ENCODE measurements at places on chromosomes 13 and 19.

GRCh38 chr13:72166102-72166650, 299.2 kb upstream of the DACH1 start:
- DNase-seq = no peak

DNA sequence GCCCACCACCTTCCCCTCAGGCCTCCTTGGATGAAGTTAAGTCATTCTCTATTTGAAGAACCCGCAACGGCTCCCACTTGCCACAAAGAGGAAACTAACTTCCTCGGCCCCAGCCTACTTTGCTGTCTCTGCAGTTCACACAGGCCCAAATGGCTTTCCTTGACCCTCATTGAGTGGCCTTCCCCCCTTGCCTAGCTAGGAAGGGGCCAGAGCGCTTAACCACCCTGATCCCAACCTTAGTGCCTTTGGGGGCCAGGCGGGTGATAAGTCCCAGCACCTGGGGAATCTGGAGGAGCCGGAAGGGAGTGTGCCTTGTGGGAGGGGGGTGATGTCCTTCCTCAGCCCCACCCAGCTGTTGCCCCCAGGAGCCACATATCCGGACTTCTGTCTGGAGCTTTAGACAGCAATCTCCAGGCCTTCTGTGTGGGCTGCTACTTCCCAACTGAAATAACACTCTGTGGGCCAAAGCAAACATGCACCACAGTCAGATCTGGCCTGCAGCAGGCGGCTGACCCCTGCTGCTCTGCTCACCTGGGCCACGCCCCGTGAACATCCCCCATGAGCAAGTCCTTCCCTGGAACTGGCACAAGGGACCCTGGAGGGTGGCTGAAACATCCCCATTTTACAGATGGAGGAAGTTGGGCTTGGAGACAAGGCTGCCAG, 10.5 kb downstream of the NECTIN2 start:
- no peak for DNase-seq

DNA sequence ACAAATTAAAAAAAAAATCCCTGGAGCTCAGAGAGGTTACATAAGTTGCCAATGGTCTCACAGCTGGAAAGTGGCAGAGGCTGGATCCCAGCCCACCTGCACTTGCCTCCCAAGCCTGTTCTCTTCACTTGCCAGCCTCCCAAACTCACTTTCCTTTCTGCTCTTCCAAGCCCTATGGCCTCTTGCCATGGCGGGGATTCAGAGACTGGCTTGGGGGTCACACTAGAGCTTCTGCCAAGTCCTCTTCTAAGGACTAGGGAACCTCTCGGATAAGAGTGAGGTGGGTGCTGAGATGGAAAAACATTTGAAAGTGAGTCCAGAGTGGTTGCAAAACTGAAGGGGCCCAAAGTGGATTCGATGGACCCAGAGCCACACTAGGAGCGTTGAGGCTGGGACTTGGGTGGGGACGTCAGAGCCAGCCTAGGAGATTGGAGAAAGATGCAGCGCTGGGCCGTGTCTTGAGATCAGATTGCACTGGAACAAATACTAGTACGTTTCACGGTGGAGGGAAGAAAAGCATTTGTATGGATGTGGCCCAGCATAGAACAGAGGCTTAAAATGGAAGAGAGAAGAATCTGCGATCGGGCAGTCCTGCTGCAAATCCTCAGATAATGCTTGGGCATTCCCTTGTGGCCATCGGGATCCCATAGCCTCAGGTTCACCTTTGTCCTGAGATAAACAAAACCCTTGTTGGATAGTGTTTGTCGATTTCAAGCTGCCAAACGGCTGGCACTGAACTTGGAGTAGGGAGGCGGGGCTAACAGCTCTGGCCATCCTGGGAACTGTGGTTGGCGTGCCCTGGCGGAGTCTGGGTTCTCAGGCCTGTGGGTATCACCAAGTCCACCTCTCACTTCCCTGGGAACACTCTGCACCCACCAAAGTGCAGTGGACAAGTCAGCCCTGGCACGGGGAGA, 84.8 kb downstream of the ING1 start:
- no peak for DNase-seq

DNA sequence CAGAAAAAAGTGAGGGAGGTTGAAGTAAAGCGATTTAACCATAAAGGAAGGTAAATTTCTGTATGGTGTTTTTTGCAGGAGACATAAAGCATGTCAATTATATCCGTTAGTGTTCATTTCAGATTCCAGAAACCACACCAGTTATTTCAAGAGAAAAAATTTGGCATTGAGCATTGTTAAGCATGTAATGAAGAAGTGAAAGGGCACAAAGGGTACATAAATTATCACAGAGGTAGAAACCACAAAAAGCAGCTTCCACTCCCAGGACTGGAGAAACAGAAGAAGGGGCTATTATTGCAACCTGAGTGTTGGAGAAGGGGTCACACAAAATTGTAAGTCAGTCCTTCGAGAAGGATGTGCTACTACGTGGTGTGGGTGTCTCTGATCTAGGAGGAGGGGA, 72.2 kb upstream of the DACH1 start:
- no peak for DNase-seq

DNA sequence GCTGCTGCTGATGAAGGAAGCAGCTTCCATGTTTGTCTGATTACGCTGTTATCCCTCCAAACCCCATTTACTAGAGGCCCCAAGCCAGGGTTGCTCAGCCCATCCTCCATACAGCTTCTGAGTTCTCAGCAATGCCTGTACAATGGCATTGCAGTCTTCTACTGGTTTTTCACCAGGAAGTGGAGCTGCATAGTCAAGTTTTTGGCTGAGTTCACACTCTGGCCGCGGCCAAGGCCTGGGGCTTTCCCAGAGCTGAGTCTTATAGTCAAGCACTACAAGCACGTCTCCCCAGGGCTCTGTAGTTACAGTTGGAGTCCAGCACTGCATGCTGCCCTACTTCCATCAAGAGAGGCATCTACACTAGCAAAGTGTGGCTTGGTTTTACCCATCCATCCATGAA, 182.5 kb downstream of the POU4F1 start:
- DNase-seq = no peak

DNA sequence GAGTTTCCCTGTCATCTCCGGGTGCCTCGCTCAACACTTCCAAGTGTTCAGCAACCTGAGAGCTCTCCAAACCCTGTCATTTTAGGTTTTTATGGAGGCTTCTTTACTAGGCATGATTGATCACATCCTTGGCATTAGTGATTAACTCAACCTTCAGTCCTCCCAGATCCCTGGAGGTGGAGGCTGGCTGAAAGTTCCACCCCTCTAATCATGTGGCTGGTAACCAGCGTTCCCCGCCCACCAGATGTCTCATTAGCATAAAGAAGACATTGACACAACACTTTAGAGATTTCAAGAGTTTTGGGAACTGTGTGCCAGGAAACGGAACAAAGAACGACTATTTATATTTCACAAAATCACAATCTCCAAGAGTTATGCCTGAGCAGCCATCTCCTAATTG, 71.1 kb upstream of the RGCC start:
- DNase-seq = no peak

- no peak for DNase-seq
Measured at GRCh38 chr19:43672061-43672679, 2.2 kb upstream of the PLAUR start.

GRCh38 chr13:34620074-34620850, 321.8 kb upstream of the NBEA start:
- DNase-seq = no peak

DNA sequence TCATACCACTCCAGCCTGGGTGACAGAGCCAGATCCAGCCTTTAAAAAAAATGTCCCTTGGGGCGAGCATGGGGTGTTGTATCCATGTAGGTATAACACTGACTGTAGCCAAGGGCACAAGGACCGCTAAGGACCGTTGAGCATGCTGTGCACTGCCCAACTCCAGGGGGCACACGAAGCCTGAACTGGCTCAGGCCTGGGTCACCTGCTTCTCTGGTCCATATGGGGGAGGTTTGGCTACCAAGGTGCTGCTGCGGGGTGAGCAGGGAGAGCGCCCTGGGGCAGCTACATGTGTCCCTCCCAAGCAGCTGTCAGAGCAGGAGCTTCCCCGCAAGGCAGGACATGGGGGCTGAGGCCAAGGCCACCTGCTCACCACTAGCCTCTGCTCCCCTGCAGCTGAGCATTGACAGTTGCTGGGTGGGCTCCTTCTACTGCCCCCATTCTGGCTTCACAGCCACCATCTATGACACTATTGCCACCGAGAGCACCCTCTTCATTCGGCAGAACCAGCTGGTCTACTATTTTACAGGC, 16.3 kb downstream of the CATSPERG start:
- no peak for DNase-seq

DNA sequence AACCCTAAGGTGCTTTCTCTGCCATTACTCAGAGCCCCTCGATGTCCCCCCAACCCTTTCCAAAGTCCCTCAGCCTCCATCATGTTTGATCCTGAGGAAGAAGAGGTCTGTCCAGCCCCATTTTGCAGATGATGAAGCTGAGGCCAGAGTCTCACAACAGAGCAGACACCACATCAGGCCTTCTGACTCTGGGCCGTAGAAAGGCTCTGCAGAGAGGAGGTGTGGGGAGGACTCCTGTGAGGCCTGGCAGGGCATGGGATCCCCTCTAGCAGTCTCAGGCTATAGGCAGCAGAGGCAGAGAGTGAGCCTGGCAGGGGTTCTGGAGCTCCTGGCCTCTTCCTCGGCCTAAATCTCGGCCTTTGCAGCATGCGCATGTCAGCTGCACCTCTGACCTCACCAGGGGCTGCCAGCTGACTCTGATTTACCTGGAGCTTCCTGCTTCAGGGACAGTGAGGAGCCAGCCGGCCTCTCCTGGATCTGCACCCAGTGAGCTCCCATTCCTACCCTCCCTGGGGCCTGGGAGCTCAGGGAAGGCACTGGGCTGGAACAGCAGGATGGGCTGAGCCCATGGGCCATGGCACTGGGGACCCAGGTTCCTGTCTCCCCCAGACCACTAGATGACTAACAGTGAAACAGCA, 41.7 kb upstream of the VSTM2B start:
- DNase-seq = no peak

All from NCI-H526 (cell line).